CD4-positive, alpha-beta T cell treated with Interleukin-6 for 4 hours (primary cell): ENCODE measurements at places on chromosomes 1 and 21.

GRCh38 chr1:20290624-20291597, at the start of gene VWA5B1:
Gene VWA5B1, plus strand, starts transcription at chr1:20290875. Its CDS starts 19,727 bp downstream, at chr1:20310602.
- no peak for DNase-seq

- no peak for DNase-seq
Measured at GRCh38 chr1:165381745-165382505, 25.4 kb upstream of the LMX1A start.

- no peak for DNase-seq
Measured at GRCh38 chr1:165441166-165441880, 3.6 kb downstream of the RXRG start.

DNA sequence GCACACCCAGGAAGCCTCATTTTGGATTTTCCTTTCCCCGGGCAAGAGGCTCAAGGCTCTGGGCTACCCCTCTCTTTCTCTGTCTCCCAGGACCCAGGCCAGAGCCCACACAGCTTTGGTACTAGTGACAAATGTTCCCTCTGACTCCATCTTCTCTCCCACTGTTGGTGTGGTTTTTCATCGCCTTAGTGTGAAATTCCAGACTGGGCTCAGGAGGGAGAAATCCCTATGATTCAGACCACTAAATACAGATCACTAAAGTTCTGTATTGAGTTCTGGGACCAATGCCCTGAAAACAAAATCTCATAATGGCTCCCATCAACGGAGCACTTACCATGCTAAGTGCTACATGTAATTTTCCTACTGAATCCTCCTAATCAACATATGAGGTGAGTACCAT, 26.1 kb downstream of the IQGAP3 start:
- no peak for DNase-seq

GRCh38 chr1:9716404-9717192, 65.1 kb downstream of the PIK3CD start:
- peak; percentile 42 for DNase-seq

GRCh38 chr1:4023678-4024077, 123.6 kb upstream of the C1orf174 start:
- no peak for DNase-seq

GRCh38 chr1:26337206-26337535, 16.8 kb downstream of the CRYBG2 start:
- no peak for DNase-seq

GRCh38 chr1:147246910-147247655, 4.6 kb downstream of the CHD1L start:
- DNase-seq, result no peak

DNA sequence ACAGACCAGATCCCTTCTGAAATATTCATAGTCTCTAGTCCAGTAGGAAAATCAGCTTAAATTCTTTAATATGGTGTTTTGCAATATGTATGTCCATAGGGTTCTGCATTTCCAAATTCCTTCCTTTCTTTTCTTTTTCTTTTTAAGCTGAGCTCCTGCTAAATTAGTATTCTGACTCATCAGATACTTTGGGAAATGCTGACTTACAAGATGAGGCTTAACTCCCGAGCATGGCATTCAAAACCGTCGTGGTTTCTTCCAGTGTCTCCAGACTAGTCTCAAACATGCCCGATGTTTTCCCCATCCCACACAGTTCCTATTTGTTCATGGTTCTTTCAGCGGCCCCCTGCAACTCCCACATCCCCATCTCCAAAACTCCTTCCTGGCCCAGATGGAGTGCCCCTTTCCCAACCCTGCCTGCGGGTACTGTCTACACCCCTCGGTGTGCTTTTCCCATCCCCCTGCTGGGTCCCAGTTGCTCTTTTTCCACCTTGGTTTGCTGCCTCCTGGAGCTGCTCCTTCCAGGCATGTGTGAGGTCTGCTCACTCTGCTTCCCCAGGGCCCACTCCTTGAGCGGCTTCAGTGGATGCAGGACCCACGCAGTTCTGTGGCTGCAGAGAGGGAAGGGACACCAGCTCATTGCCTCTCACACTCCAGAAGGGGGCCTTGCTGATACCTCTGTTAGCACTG, 19.5 kb upstream of the ETV3 start:
- DNase-seq, result no peak

GRCh38 chr1:72170246-72170645, 112.1 kb downstream of the NEGR1 start:
- no peak for DNase-seq

DNA sequence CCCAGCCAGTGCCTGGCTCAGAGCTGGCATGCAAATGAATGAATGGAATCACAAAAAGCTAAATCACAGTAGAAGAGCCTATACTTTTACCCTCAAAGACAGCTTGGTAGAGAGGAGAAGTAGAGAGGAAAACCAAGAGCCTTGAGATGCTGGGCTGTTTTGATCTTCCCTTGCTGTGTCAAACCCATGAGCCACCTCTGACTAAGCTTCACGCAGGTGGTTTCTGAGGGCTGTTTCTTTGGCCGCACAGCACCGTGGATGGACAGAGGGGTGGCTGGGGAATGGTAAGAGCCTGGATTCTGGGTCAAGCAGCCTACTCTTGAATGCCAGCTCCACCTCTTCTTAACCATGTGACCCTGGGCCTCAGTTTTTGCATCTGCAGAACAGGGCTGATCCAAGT, 18.6 kb downstream of the ABCG1 start:
- peak; percentile 53 for DNase-seq

DNA sequence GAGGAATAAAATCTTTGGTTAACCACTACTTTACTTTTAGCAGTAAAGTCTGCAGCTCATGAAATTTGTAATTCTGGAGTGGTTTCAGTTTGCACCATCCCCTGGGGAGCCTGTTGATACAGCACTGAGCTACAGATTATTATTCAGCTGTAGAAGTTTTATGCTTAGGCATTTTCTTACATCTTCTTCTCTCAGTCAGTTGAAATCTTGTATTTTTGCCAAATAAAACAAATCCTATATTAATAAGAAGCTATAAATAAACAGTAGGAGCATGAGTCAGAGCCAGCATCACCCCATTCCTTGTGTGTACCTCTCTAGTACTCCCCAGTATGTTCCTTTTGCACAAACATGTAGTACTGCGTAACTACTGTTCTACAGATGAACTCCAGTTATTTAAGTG, 118.9 kb downstream of the ATF6 start:
- no peak for DNase-seq

GRCh38 chr1:222167896-222168295, 380.0 kb downstream of the HHIPL2 start:
- no peak for DNase-seq

DNA sequence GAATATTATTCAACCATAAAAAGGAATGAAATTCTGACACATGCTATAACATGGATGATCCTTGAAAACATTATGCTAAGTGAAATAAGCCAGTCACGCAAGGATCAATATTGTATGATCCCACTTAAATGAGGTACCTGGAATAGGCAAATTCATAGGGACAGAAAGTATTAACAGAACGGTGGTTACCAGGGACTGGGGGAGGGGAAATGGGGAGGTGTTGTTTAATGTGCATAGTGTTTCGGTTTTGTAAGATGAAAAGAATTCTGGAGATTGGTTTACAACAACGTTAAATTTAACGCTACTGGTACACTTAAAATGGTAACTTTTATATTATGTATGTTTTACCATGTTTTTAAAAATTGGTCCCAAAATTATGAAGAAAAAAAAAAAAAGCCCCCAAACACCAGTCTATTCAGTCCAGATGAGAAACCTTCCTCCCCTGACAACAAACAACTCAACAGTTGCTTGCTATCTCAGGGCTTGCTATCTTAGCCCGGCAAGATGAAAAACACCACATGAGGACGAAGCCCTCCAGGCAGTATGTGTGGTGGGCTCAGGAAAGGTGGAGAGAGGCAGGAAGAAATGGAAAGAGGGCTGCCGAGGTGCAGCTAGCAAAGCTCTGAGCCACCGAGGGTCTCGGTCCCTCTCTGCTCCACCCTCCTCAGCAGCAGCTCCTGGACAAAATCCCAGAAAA, 8.5 kb downstream of the NUAK2 start:
- peak; percentile 50 for DNase-seq

DNA sequence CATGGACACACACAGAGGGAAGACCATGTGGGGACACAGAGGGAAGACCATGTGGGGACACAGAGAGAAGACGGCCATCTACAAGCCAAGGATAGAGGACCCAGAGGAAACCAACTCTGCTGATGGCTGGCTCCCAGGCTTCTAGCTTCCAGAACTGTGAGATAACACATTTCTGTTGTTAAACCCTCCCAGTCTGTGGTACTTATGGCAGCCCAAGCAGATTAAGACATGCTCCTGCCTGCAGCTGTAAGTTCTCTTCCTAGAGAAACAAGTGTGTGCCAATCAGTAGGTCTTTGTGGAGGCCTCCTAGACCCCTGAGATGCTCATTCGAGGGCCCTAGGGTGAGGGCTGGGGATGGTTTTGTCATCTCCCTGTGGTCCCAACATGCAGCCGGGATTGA, 2.7 kb downstream of the AGT start:
- DNase-seq, result no peak

DNA sequence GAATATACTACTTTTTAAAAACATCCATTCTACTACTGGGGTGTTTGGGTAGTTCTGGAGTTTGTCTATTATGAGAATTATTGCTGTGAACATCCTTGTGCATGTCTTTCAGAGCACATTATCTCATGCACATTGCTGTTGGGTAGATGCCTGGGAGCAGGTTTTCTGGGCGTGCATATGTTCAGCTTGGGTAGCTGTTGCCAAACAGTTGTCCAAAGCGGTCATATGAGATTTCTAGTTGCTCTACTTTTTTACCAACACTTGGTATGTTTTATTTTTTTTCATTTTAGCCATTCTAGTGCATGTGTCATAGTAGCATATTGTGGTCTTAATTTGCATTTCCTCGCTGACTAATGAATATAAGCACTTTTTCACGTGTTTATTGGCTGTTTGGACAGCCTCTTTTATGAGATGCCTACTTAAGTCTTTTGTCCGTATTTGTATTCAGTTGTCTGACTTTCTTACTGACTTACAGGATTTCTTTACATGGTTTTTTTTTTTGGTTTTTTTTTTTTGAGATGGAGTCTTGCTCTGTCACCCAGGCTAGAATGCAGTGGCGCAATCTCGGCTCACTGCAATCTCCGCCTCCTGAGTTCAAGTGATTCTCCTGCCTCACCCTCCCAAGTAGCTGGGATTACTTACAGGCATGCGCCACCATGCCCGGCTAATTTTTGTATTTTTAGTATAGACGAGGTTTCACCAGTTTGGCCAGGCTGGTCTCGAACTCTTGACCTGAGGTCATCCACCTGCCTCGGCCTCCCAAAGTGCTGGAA, 18.1 kb downstream of the ZDHHC18 start:
- DNase-seq, result no peak

- DNase-seq, result no peak
Measured at GRCh38 chr1:245056913-245057312, 97.9 kb upstream of the KIF26B start.

GRCh38 chr1:46369542-46370213, 24.4 kb upstream of the FAAH start:
- no peak for DNase-seq

GRCh38 chr1:59481881-59482505, 185.1 kb downstream of the FGGY start:
- DNase-seq, result no peak

DNA sequence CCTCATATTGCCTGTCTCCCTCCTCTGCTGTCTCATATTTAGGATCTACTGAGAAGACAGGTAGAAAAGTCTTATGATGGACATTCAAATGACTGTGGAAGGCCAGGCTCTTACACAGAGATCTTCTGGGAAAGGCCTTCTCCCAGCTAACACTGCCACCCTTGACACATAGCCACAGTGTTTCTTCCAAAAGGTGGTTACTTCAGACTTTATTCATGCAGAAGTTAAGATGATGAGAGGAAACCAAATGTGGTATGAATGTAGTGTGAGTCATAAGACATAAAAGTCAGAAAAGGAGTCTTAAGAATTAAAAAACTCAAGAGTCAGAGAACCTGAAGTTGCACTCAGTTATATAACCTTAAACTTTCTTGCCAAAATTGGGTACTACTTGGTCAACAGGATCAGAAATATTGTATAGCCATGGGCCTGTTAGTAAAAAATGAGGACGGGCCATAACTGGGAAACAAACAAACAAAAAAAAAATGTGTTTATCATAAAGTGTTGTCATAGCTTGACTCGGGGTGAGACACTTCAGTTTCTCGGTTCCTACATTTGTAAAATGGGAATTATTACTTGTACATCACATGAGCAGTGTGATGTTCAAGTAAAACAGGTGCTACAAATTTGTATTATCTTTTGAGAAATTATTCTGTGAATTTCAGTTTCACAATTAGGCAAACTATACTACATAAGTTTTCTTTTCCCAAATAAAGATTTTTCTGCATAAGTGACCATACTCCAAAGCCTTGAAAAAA, 1.2 kb upstream of the DENND1B start:
- peak; percentile 38 for DNase-seq

DNA sequence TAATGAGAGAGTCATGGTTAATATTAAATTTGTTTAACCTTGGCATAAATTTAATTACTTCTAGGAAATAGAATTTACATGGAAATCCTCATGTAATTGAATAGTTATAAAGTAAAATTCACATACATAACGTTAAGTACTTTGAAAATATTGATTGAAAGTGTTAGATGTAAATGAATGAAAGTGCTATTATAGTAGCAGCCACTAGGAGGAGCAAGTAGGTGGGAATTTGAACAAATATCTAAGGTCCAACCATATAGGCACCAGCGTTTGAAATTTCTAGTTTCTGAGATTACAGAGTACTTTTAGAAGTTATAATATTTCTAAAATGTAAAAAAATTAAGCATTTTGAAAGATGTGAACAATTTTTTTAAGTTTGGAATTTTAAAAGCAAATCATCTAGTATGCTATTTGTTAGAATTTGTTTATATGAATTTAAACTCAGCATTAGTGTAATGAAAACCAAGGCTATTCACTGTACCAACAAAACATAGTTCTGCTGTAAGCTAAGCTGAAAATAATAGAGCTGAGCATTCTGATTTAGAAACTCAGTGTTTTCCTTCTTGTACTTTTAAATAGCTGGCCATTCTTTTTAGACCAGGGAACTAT, 3.3 kb downstream of the B3GALT2 start:
- peak; percentile 21 for DNase-seq

DNA sequence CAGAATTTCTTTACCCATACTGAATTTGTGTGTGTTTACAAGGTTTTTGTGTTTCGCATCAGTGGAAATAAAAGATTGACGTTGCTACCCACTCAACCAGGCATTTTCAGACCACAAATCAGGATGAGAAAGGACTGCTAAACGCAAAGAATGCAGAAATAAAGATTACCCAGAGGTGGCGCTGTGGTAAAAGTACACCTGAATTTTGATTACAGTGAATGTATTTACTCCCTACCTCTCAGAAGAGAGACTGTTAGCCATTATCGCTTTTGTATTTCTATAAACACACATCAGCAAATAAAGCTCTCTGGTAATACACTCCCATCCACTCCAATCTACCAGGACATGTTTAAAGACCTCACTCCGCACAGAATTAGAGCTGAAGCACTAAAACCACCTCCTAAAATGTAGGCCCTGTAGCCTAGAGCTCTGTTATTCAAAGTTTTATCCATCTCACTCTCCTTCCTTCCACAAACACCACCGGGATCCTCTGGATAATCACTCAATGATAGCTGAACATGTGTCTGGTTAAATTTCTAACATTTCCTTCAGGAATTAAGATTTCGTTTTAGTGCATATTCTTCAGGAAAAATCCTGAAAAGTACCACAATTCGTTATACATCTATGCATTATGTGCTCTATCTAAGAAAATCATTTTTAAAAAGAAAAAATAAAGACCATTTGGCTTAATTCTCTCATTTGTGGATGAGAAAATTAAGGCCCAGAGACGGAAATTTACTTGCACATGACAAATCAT, 2.5 kb upstream of the LMO4 start:
- DNase-seq, result peak; percentile 65

- no peak for DNase-seq
Measured at GRCh38 chr1:88678405-88678804, 5.7 kb upstream of the PKN2 start.

GRCh38 chr21:37916310-37917051, at the start of gene KCNJ6:
Gene KCNJ6, minus strand, starts transcription at chr21:37916457. Its CDS starts 75,775 bp downstream, at chr21:37840682.
- DNase-seq, result no peak

GRCh38 chr1:241749945-241750695, 97.9 kb upstream of the EXO1 start:
- DNase-seq, result no peak
